Substantia nigra (tissue), 51 donors: ENCODE measurements at places on chromosomes 6 and 20.
A peak's percentile ranks its signal among the peaks of the same experiment; 100 is the strongest.

DNA sequence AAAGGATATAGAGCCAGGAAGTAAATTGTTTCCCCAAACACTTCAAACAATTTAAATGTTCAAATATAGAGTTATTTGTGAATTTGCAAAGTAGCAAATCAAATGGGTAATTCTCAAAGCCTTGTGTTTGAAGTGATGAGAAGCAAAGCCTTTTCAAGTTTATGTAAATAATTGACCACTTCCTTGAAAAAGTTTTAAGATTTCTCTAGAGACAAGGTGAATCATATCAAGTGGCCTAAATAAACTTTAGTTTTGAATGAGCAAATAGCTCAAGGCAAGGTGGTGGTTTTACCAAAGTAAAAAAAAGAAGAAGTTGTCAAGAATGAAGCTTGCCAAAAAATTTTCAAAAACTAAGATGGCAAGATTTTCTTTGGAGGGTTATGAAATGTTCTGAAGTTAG is 42.6 kb upstream of the IFNGR1 start:
- no peak for DNase-seq

DNA sequence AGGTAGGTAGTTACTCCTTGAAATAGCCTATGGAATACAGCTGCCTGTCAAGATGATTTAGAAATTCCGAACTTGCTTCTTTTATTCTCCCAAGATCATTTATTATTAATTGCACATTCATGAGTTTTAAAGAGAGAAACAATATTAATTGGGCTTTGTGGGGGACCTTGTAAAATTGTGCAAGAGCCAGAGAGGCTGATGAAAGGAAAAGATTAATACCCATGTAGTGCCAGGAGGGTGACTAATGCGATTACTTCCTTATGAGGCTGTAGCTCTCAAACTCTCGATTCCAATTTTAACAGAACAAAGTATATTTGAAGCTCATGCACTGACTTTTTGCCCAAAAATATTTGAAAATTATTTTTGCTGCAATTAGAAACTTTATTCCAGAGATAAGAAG is 423.8 kb upstream of the ID4 start:
- no peak for DNase-seq

- DNase-seq: no peak
Observed at GRCh38 chr6:112117554-112117953, 30.2 kb downstream of the FAM229B start.

DNA sequence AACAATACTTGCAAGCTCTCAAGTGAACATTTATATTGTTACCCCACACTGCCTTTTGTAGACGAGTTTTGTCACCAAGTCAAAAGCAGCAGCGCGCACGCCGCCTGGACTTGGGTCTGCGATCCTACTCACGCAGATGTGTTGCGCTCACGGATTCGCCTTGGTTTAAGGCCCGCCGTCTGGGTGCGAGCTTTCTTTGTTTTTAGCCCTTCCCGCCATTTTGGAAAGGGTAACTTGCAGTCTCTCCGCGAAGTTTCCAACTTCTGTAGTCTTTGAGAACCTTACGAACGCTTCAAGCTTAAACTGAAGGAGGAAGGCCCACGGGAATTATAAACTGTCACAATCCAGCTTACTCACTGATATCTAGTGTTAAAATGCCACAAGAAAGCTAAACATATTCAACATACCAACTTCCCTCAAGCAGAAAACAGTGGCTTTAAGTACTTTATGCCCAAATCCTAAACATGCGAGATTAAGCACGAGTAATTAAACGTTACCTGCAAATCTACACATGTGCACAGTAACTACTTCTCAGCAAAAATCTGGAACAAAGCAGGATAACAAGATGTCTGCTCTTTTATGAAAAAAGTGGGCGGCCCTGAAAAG is 80.4 kb upstream of the BTN3A2 start:
- DNase-seq: peak; percentile 25

DNA sequence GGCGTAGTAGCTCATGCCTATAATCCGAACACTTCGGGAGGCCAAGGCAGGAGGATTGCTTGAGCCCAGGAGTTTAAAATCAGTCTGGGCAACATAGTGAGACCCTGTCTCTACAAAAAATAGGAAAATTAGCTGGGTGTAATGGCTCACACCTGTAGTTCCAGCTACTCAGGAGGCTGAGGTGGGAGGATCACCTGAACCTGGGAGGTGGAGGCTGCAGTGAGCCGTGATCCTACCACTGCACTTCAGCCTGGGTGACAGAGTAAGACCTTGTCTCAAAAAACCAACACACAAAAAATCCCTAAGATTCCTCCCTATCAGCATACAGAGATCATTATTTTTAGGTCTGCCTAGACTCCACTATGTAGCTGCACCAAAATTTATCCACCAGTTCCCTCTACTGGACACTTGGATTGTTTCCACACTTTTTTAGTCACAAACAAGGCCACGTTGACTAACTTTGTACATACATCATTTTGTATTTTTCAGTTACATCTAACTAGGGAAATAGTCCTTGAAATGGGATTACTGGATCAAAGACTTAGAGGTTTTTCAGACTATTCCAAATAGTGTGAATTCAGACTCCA is 3.6 kb upstream of the PHF1 start:
- no peak for DNase-seq

GRCh38 chr20:23658336-23658735 is 20.6 kb upstream of the CST3 start:
- no peak for DNase-seq

DNA sequence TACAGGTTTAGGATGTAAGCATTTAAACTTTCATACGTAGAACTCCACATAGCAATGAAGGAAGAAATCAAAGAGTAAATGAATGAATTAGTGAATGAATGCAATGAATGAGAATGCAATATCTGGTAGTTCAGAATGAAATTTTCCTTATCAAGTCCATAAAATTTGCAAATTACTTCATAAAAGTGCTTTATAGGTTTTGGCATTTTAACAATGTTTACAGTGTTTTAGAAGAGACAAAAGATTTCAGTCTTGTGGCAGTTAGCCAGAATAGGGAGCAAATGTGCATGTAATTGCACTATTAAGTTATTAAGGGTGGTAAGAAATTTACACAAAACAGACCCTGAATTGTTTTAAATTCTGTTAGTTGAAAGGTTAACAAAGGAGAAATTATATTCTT is 739.4 kb upstream of the FLRT3 start:
- DNase-seq: no peak

DNA sequence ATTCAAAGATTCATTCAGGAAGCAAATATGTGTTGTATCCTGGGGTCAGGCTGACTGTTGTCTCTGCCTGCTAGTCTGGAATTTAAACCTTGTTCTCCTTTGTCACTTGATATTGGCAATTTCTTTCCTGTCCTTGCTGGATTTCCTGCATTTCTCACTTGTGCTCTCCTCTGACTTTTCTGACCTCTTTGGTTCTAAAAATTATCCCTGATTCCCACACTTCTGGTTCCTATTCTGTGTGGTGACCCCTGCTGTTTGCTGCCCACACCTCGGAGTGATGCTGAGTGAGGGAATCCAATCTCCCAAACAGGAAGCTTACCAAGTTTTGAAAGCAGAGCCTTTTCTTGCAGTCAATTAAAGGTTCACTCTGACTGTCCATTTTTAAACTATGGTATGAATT is 345.3 kb downstream of the CDKAL1 start:
- DNase-seq: no peak

DNA sequence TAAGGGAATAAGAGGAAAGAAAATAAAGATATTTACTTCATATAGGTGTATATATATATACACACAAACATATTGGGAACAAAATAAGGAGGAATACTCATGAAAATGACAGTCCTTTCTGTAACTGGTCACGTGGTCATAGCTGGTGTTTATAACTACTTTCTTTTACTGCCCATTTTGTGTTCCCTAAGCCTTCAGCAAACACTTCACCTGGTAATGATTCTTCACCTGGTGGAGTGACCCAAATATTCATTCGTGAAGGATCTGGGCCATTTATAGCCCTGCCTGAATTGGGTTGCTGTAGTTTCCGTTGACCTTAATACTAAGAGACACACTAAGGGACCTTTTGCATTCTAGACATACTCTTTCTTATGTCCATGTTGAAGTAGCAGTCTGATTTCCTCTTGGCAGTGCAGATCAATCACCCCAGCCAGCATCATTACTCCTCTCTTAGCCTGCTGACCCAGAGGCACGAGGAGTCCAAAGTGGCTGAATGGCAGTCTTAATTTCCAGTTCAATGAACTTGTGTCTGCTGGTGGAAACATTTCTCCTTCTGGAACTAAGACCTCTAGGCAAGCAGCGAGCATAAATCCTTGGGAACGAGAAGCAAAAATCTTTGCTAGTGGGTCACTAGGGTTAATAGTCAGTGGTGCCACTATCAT is 39.9 kb upstream of the IYD start:
- no peak for DNase-seq

DNA sequence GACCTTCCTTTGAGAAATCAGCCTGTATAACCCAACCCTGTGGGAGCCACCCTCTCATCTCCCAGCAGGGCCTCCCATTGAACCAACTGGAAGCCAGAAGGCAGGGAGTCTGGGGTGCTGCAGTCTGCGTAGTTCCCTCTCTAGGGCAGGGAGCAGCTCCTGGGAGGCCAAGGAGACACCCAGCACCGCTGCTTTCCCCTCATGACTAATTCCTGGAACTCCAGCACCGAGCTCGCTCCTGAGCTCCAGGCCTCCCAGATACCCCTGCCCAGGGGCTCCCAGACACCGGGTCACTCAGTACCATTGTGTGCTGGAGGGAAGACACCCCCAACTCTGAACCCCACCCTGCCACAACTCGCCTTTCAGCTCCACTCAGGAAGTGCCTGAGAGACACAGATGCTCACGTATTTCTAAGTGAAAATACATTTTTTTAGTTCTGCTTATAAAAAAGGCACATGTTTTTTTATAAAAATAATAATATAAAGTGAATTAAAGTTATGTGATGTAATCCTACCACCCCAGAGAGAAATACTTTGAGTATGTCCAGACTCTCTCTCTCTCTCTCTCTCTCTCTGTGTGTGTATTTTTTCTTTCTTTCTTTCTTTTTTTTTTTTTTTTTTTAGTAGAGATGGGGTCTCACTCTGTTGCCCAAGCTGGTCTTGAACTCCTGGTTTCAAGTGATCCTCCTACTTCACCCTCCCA is 17.5 kb downstream of the PIM1 start:
- no peak for DNase-seq

GRCh38 chr6:6749702-6750491 is 161.4 kb downstream of the LY86 start:
- DNase-seq: no peak
